ENCODE measurements at places on chromosomes 12 and 14. TPM values are rescaled to one million over a fixed set of nuclear protein-coding genes. Genes with fewer than 3 reads are reported as not detected.

GRCh38 chr12:104249898-104250297 is 34.3 kb downstream of the TXNRD1 start:
- no peak for DNase-seq
- no peak overlapping the region for H3K4me3 ChIP-seq
- no peak overlapping the region for H3K27ac ChIP-seq
- no peaks in the 10 kb centered on the region for H3K36me3 ChIP-seq
- H3K4me1 ChIP-seq, result no peaks in the 10 kb centered on the region

DNA sequence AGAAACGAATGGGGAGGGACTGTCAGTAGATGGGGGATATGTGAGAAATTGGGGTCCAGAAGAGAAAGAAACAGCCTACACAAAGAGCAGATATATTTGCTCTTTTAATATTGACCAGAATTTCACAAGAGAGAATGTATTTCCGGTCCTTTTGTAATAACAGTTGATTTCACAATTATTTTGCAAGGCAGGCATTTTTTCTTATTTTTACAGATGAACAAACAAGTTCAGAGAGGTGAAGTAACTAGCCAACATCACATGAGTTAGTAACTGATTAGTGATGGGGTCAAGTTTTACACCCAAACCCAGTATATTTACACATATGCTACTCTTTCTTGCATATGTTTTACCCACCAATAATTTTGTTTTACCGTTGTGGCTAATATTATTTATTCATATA is 188.2 kb downstream of the NAV3 start:
- H3K4me3 ChIP-seq, result no peak overlapping the region
- no peaks in the 10 kb centered on the region for H3K36me3 ChIP-seq
- no peak for DNase-seq

GRCh38 chr14:69542311-69542710 is 32.4 kb downstream of the CCDC177 start:
- H3K4me1 ChIP-seq, result no peaks in the 10 kb centered on the region
- no peak for DNase-seq
- no peak overlapping the region for H3K4me3 ChIP-seq
- H3K27me3 ChIP-seq, result no peaks in the 10 kb centered on the region
- no peak overlapping the region for H3K27ac ChIP-seq

GRCh38 chr12:69150083-69150795 is 89.1 kb upstream of the CPSF6 start:
- no peak for DNase-seq
- H3K36me3 ChIP-seq, result no peaks in the 10 kb centered on the region
- H3K27me3 ChIP-seq, result no peaks in the 10 kb centered on the region
- H3K4me1 ChIP-seq, result no peaks in the 10 kb centered on the region
- H3K27ac ChIP-seq, result peak overlapping the region; percentile 36

- no peaks in the 10 kb centered on the region for H3K27me3 ChIP-seq
- H3K27ac ChIP-seq, result no peak overlapping the region
- no peak overlapping the region for H3K4me3 ChIP-seq
- H3K36me3 ChIP-seq, result no peaks in the 10 kb centered on the region
- no peak for DNase-seq
These were observed 9.6 kb downstream of the RIOX1 start for GRCh38 chr14:73500360-73500759.

DNA sequence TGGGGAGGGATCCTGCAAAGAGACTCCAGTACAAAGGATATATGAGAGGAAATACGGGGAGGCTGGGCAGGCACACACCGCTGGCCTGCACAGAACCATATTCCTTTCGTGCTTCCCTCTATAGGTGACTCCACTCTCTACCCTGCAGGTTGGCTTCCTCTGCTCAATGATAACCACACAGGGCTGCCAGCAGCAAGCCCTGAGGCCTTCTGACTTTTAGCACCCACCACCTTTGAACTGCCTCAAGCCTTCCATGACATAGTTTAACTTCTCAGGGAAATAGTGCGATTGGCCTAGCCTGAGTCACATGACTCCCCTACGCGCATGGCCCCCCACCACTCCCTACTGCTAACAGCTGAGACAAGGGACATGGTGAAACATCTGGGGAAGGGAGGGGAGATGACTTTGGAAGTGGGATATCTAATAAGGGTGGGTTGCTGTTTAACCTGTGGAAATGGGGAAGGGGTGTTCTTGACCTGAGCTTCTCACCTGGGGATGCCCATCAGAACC is 3.0 kb upstream of the FOXN3 start:
- peaks cover 4% of the 10 kb centered on the region for H3K4me1 ChIP-seq
- H3K27ac ChIP-seq, result no peak overlapping the region
- H3K4me3 ChIP-seq, result no peak overlapping the region
- H3K36me3 ChIP-seq, result no peaks in the 10 kb centered on the region

DNA sequence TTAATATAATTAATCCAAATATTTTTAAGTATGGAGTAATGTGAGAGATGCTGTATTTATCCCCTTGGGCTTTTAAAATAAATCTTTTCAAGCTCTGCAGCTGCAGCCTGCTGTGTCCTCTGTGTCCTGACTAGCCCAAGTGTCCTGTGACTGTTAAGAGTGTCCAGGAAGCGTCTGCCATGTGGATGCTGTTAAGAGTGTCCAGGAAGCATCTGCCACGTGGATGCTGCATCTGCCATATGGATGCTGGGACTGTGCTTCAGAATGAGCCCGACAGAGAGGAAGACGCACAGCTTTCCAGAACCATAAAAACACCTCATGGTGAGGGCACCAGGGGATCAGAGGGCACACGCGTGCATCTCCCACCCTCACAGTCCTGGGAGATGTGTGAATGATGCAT is 307.2 kb downstream of the ADGRD1 start:
- H3K27ac ChIP-seq, result no peak overlapping the region
- DNase-seq, result no peak
- H3K4me3 ChIP-seq, result no peak overlapping the region

- H3K4me1 ChIP-seq, result peaks cover 11% of the 10 kb centered on the region
- H3K36me3 ChIP-seq, result no peaks in the 10 kb centered on the region
- H3K27me3 ChIP-seq, result no peaks in the 10 kb centered on the region
- DNase-seq, result peak; percentile 83
These were observed at the start of gene MYG1 for GRCh38 chr12:53299454-53300180. MYG1 (plus strand) TSS chr12:53299695; CDS start chr12:53299738, 43 bp downstream.

- DNase-seq, result no peak
- H3K27ac ChIP-seq, result no peak overlapping the region
- H3K4me3 ChIP-seq, result no peak overlapping the region
- H3K4me1 ChIP-seq, result no peaks in the 10 kb centered on the region
- H3K27me3 ChIP-seq, result no peaks in the 10 kb centered on the region
These were observed 137.5 kb downstream of the NRXN3 start for GRCh38 chr14:78307671-78308070.

- H3K36me3 ChIP-seq, result no peaks in the 10 kb centered on the region
- H3K27ac ChIP-seq, result no peak overlapping the region
- H3K27me3 ChIP-seq, result no peaks in the 10 kb centered on the region
- DNase-seq, result no peak
These were observed 1.5 kb upstream of the LTA4H start for GRCh38 chr12:96036765-96037455.

- no peaks in the 10 kb centered on the region for H3K4me1 ChIP-seq
- no peaks in the 10 kb centered on the region for H3K27me3 ChIP-seq
- DNase-seq, result peak; percentile 31
- no peak overlapping the region for H3K27ac ChIP-seq
- H3K36me3 ChIP-seq, result no peaks in the 10 kb centered on the region
- no peak overlapping the region for H3K4me3 ChIP-seq
These were observed 3.1 kb downstream of the C14orf180 start for GRCh38 chr14:104582662-104583061.

DNA sequence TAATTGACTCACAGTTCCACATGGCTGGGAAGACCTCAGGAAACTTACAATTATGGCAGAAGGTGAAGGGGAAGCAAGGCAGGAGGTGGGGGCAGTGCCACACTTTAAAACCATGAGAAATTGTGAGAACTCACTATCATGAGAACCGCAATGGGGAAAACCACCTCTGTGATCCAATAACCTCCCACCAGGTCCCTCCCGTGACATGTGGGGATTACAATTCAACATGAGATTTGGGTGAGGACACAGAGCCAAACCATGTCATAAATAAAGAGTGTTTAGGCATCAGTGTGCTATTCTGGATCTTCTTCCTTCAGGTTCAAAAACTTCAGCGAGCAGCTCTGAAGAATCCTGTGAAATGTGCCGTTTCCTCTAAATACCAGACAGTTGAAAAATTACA is 9.7 kb downstream of the DDX47 start:
- no peak for DNase-seq
- no peak overlapping the region for H3K27ac ChIP-seq
- no peak overlapping the region for H3K4me3 ChIP-seq
- no peaks in the 10 kb centered on the region for H3K36me3 ChIP-seq

KCNK13 gene
- not detected for total RNA-seq

IQSEC3 gene
- total RNA-seq, result under 0.01 TPM

MYO1H gene
- total RNA-seq, result not detected

KLRB1 gene
- not detected for total RNA-seq

ITPK1 gene
- 19.7 TPM for total RNA-seq

GLT1D1 gene
- 2.9 TPM for total RNA-seq

USP5 gene
- total RNA-seq, result 41.2 TPM

UNC79 gene
- total RNA-seq, result not detected

FOXN4 gene
- not detected for total RNA-seq

ANG gene
- total RNA-seq, result 20.8 TPM

All from uterus (tissue), 4 donors.